ENCODE measurements at places on chromosomes 2 and 18.

- DNase-seq: no peak
Observed at GRCh38 chr18:429030-429429, 71.5 kb downstream of the COLEC12 start.

DNA sequence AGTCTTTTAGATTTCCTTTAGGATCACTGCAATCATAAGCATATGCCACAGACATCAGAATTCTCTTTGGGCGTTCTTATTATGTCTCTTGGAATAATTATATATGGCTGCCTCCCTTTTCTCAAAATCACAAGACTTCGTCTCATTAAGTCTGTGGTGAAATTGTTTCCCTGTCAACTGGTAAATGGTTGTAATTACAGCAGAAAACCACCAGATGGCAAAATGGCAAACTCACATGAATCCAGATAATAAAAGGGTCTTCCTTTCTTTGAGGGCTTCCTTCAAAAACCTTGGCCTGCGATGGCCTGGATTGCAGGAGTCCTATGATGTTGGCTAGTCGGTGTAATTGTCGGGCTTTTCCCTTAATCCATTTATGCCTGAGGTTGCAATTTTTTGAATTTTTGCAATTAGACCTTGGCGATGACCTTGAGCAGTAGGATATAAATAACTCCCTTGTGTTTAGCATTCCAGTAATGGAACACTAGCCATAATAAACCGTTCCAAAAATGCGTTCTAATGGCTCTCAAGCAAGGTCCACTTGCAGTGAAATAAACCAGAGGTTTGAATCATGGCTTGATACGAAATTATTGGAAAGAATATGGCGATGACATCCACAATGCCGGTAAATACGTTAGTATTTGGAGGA is 656.4 kb downstream of the MBD2 start:
- DNase-seq: peak; percentile 28

- DNase-seq: peak; percentile 99
Observed at GRCh38 chr2:237691908-237692600, 64.7 kb downstream of the LRRFIP1 start.

- DNase-seq: no peak
Observed at GRCh38 chr2:235066895-235067294, 115.1 kb downstream of the SH3BP4 start.

DNA sequence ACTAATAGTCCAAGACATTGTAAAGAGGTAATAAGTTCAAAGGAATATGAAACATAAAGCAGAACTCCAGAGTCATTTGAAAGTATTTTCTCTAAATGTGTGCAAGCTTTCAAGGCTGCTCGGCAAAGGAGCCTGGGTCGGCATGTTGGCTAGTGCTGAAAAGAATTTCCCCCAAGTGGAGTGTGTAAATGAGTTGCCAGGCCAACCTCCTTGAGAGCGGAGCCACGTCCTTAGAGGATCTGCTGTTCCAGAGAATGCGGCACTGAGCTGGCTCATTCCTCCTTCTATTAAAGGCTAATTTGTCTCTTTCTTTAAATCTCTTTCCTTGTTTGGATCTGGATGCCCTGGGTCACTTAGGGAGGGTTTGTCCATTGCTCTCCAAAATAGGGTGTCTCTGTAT is 127.5 kb downstream of the RDH14 start:
- DNase-seq: no peak

DNA sequence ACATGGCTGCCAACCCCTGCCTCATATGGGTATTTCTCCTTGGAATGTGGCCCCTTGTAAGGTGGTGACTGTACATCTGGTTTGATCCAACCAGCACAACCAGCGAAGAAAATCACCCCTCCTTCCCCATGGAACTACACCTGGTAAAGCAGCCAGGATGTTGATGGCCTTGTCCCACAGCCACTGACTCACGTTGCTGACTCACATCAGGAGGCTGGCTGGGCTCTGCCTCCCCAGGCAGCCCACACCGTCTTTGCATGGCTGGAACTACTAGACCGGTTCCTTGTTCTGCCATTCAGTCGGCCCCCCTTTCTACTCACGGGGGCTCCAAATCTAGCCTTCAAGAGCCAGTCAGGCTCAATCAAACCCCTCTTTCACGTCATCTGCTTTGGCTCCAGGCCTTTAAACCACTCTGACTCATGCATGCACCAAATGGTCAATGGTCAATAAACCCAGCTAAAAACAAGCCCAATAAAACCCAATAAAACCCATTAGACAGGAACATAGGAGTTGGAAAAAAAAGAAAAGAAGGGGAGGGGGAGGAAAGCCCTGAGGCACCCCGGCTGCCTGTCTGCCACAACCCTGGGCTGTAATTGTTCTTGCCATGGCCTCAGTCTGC is 114.8 kb downstream of the PLB1 start:
- DNase-seq: no peak

DNA sequence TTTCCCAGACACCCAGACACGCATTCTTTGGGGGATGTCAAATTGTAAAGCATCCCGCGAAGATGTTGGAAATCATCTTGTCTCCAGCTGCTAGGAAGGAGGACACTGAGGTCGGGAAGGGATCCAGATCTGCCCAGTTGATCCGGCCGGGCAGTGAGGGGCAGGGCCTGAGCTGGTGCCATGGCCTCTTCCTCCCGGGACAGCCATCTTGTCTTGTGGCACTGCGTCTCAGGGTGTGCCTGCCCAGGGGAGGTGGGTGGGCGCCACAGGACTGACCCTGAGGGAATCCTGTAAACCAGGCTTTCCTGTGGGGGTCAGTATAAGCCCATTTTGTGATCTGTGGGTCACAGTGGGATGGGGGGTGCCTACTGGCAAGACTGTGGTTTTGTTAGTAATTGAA is 10.1 kb downstream of the TRAF3IP1 start:
- DNase-seq: no peak

DNA sequence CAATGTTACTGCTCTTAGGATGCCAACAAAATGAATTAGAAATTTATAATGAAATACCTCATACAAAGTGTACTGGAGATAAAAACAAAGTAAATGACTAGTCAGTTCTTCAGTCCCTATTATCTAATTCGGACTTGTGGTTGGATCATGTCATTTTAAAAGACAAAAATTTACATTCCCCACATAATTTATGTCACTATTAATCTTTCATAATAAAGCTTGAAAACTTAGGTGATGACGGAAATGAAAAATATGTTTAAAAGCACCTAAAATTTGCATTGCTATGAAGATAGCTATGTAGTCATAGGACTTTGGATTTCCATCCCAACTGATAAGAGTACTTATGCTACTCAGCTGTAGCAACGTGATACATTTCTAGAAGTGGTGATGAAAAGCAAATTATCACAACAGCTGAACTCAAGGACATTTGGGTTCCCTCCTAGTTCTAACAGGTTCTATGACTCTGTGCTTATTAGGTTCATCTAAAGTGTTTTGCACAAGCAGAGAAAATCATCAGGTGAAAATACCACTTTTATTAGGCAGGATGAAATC is 58.4 kb downstream of the LRPPRC start:
- DNase-seq: peak; percentile 5

DNA sequence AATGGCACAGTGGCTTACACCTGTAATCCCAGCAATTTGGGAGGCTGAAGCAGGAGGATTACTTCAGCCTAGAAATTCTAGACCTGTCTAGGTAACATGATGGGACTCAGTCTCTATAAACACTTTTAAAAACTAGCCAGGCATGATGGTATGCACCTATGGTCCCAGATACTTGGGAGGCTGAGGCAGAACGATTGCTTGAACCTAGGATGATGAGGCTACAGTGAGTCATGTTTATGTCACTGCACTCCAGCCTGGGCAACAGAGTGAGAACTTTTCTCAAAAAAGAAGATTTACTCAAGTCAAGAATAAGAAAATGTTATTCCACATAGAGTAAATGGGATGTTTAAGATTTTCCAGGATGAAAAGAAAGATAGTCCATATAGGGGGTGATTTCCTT is 158.6 kb downstream of the HNMT start:
- DNase-seq: no peak

- no peak for DNase-seq
Observed at GRCh38 chr2:173119069-173119807, 43.6 kb downstream of the MAP3K20 start.

GRCh38 chr2:238669046-238669445 is 178.8 kb upstream of the TWIST2 start:
- DNase-seq: no peak

GRCh38 chr2:36482576-36483214 is 115.3 kb downstream of the FEZ2 start:
- no peak for DNase-seq

- DNase-seq: no peak
Observed at GRCh38 chr2:189613077-189613636, 32.6 kb upstream of the SLC40A1 start.

- DNase-seq: no peak
Observed at GRCh38 chr2:231488331-231488730, 24.0 kb upstream of the NCL start.

DNA sequence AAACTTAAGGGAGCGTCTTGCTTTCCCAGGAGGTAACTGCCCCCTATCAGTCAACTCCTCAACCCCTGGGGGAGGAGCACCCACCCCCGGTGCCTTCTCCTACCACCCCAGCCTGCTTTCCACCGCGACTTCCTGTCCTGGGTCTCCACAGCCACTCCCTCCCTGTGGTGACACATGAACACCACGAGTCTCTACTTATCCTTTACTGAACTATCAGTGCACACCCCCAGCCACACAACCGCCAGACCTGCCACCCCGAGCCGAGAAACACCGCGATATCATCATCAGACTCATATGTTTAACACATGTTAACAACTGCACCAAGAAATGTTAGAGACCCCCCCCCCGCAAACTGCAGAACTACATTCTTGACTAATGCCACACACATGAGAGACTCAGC is 43.3 kb downstream of the LONRF2 start:
- no peak for DNase-seq

- no peak for DNase-seq
Observed at GRCh38 chr2:152782171-152782570, 63.8 kb downstream of the ARL6IP6 start.

DNA sequence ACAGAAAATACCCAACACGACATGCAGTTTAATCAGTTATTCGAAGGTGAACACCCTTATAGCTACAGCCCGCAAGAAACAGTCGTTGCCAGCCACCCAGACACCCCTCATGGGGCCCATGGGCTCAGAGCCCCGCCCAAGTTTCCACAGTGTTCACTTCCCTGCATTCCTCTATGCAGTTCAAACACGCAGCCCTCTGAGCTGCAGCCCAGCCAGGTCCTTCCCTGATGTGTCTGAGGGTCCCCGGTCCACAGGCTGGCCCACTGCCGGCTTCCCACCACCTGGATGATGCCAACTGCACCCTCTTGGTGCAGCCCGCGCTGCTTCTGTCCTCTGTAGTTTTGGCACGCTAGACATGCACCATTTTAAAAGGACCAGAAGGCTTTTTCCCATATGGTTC is 87.4 kb downstream of the ZNF516 start:
- no peak for DNase-seq

- DNase-seq: no peak
Observed at GRCh38 chr18:40382197-40382596, 1572.8 kb upstream of the PIK3C3 start.
